ENCODE measurements at places on chromosomes 4 and X. TPM values are rescaled to one million over a fixed set of nuclear protein-coding genes. Genes with fewer than 3 reads are reported as not detected.

The MAP7D2 gene
- total RNA-seq = 55.1 TPM

The CCSER1 gene
- 45.8 TPM for total RNA-seq

The PCSK1N gene
- 337 TPM for total RNA-seq

The FRAS1 gene
- total RNA-seq = 22.6 TPM

The RBMXL3 gene
- not detected for total RNA-seq

The EDNRA gene
- total RNA-seq = 5.9 TPM

The ARHGAP6 gene
- 3.8 TPM for total RNA-seq

The FAT4 gene
- 7.8 TPM for total RNA-seq

The TFE3 gene
- 58.6 TPM for total RNA-seq

The EGF gene
- total RNA-seq = 2.7 TPM

The IL2RG gene
- total RNA-seq = 1.3 TPM

The ANK2 gene
- 733 TPM for total RNA-seq

The GRID2 gene
- total RNA-seq = 9.3 TPM

The SMC1A gene
- total RNA-seq = 42.7 TPM

The SSX3 gene
- total RNA-seq = not detected

The SMIM20 gene
- 18.1 TPM for total RNA-seq

The FAM236D gene
- not detected for total RNA-seq

The PRR32 gene
- not detected for total RNA-seq

The CCNB3 gene
- 1.4 TPM for total RNA-seq

The IL1RAPL1 gene
- total RNA-seq = 25.2 TPM

The SERPINA7 gene
- not detected for total RNA-seq

The HTN3 gene
- not detected for total RNA-seq

The ZNF718 gene
- total RNA-seq = 15.3 TPM

- no peak for DNase-seq
Measured at GRCh38 chr4:185205697-185206342, 2.0 kb upstream of the CFAP97 start.

- no peak for DNase-seq
Measured at GRCh38 chrX:125998432-125998831, 167.7 kb downstream of the DCAF12L2 start.

DNA sequence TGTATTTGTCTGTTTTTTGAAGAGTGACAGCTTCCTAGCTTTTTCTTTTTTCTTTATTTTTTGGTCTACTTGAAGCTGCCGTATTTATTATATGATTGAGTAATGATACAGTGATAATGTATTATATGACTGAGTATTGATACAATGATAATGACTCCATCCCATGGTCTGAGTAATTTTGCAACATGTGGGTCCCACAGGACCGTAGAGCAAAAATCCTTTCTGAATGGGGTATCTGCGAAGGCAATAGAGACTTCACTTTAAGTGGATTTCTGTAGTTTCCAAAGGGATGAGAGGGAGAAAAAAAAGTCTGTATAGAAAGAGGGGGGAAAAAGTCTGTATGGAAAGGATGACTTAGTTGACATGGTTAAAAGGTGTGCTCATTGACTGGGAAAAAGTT, 41.0 kb downstream of the SLIT2 start:
- DNase-seq = no peak

GRCh38 chrX:45056428-45057145, 144.1 kb downstream of the DIPK2B start:
- no peak for DNase-seq

DNA sequence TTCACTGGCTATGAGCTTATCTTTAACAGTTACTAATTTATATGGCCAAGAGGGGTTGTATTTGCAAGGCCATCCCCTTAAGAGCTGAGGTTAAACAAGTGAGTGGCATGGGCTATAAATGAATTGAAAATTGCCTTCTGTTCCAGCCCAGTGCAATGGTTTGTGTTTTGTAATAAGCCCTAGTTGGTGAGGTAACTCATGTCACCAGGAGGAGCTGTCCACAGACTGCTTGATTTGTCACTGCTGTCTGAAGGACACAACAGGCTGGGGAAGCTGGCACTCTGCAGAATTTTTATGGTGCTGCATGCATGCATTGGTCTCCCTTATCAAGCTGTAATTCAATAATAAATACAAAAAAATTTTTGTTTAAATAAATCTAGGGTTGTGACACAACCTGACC, 223.8 kb downstream of the IL1RAPL2 start:
- no peak for DNase-seq

GRCh38 chr4:118810991-118811764, 24.7 kb downstream of the SEC24D start:
- no peak for DNase-seq

DNA sequence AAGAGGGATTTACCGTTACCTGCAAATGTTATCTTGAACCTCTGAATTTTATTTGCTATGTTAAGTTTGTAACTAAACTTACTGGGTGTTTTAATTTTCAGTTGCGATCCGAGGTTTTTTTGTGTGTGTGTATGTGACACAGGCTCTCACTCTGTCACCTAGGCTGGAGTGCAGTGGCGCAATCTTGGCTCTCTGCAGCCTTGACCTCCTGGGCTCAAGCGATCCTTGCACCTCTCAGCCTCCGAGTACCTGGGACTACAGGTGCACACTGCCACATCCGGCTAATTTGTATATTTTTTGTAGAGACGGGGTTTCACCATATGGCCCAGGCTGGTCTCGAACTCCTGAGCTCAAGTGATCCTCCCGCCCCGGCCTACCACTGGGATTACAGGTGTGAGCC, 18.5 kb downstream of the PDK3 start:
- no peak for DNase-seq

DNA sequence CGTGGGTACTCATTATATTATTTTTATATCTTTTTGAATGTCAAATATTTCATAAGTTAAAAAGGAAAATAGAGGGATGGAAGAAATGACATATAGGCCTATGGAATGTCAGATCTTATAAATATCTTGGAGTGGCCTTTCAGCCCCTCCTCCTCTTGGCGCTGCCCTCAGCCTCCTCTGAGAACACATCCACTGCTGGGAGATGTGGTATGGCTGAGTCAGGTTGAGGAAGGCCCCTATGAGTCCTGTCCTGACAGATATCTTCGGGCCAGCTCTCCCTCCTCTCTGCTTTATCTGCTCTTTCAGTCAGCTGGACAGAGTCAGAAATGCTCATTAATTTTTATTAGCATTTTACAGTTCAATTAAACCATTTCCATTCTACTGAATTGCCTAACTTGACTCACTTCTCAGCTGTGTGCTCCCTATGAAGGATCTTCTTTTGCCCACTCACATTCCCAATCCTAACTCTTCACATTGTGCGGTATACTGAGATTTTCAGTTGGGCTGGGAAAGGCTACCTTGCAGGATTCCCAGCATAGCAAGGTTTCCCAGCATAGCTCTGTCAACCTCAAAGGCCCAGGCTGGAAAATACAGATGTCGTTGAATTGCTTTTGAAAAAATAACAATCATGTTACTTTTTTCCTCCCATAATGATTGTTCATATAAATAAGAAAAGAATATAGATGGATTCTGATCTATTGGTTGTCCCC, 128.0 kb downstream of the ARHGEF9 start:
- DNase-seq = no peak

DNA sequence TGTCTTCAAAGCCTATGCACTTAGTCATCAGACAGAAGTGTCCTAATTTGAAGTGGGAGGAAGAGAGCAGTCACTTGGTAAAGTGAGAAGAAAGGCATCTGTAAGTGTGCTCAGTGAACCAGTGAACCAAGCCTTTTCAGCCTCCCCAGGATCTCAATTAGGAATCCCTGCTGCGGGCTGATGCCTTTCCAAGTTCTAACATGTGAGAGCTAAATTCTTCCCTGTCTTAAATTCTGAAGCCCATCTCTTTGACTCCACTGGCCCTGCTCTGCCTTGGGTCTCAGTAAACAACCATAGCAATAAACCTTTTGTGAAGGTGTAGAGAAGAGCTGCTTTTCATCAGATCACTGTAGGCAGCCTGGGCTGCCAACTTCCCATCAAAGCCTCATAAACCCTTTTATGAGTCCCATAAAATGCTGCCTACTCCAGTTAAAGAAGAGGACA, 701.2 kb upstream of the LCORL start:
- DNase-seq = no peak

GRCh38 chrX:39335513-39336235, 534.4 kb downstream of the MID1IP1 start:
- DNase-seq = no peak

GRCh38 chr4:153486281-153487151, 20.4 kb downstream of the TMEM131L start:
- DNase-seq = no peak

- no peak for DNase-seq
Measured at GRCh38 chrX:150268839-150269355, 94.2 kb upstream of the MAMLD1 start.

DNA sequence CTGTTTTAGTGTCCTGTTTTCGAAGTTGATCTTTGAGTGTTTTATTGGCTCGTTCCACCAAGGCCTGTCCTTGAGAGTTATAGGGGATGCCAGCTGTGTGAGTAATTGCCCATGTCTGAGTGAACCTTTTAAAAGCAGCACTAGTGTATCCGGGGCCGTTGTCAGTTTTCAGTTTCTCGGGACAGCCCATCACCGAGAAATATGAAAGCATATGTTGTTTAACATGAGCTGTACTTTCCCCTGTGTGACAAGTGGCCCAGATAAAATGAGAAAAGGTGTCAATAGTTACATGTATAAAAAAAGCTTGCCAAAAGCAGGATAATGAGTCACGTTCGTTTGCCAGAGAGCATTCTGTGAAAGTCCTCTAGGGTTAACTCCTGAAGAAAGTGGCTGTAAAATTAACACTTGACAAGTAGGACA, 48.6 kb upstream of the RASSF6 start:
- no peak for DNase-seq

- no peak for DNase-seq
Measured at GRCh38 chrX:126994032-126994600, 174.6 kb downstream of the PRR32 start.

GRCh38 chrX:149570668-149571067, 16.6 kb downstream of the MAGEA9B start:
- no peak for DNase-seq

GRCh38 chr4:85696661-85697060, 221.7 kb downstream of the ARHGAP24 start:
- no peak for DNase-seq

GRCh38 chrX:15504661-15505060, 4.1 kb downstream of the BMX start:
- DNase-seq = no peak

DNA sequence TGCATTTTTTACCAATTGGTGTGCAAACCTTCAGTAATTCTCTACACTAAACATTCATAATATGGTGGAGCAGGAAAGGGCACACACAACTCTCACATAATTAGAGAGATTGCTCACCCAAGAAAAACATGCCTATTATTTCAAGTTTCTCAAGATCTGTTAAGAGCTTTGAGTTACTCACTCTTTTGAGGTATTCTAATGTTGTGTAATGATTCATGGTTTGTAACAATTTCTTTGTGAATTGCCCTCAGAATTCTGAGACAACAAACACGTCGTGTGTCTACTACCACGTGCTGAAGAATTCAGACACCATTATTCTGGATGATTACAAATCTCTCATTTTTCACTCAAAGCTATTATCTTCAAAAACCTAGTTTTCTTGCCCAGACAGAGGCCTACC, 82.8 kb downstream of the PDGFC start:
- no peak for DNase-seq

DNA sequence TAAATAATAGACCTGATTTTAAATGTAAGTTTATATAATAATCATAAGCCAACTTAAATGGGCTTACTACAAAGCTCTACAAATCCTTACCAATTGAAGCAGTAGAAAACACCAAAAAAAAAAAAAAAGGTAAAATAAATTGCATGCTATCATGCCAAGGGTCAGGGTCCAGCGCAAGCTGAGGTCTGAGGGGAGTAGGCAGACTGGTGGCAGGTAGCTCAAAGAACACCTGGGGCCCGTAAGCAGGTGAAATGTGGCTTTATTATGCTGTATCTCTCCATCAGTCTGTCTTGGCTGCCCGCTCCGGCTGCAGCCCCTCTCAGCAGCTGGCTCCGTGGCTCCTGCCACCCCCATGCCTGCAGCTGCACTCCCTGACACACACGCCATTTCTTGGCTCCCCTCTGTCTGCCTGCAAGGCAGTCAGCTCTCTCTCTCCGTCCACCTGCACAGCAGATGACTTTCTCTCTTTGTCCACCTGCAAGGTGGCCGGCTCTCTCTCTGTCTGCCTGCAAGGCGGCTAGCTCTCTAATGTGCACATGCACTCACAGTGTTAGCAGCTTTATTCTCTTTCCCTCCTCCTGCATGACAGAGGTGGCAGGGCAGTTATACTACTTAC, 209.4 kb upstream of the UGT8 start:
- no peak for DNase-seq

- DNase-seq = no peak
Measured at GRCh38 chr4:145108128-145108527, 10.0 kb downstream of the ABCE1 start.

DNA sequence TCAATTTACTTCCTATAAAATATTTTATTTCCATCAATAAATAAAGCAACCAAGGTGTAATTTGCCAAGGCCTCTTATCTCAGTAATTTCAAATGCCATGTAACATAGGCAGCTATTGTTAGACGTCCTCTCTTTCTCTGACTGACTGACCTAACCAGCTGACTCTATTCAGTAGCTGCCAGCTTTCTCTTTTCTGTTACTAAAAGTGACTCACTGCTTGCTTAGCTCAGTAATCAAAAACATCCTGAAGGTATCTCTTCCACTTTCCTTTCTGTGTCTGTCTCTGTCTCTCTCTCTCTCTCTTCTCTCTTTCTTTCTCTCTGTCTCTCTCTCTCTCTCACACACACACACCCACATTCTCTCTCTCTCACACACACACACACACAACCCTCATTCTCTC, 134.2 kb downstream of the SPOCK3 start:
- no peak for DNase-seq

DNA sequence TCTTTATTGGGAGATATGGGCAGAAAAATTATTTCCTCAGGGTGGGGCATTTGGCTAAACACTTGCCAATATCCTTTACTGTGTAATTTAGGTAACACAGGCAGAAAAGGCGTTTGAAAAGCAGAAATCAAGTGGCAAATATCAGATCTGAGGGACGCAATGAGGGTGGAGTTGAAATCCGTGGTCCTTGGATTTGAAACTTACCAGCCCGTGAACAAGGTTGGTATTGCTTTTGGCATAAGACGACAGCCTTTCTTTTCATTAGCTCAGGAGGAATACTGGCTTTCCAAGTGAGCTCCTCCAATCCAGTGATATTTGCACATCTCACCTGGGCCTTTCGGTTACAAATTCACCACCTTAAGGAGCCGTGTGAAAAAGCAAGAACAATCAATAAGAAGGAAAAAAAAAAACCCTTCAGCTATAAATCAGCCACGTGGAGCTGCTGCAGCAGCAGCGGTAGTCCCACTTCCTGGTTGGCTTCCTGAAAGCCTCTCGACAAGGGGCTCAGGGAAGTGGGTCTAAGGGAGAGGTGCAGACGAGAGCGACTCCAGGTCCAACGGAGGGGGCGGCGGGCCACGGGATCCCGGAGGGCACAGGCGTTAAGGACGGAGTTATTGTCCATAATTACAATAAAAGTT, 734 bp upstream of the GALNT7 start:
- no peak for DNase-seq

- DNase-seq = peak; percentile 57
Measured at GRCh38 chrX:15854080-15854655, 445 bp downstream of the AP1S2 start.

GRCh38 chr4:4836044-4836443, 23.4 kb upstream of the MSX1 start:
- no peak for DNase-seq

All from dorsolateral prefrontal cortex (tissue), 122 donors.